ENCODE measurements at places on chromosomes 13 and 19.

DNA sequence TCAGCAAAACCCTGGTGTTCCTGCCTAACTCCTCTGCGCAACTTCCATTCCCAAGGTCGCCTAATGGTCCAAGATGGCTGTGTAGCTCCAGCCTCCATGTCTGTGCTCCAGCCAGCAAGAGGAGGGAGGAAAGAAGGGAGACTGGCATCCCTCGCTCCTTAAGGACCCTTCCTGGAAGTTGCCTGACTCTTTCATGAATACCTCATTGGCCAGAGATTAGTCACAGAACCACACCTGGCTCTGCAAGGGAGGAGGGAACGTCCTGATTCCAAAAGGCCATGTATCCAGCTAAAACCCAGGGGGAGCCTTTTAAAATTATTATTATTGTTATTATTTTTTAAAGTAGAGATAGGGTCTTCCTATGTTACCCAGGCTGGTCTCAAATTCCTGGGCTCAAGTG is 4.8 kb downstream of the KCNK6 start:
- no peak for DNase-seq

DNA sequence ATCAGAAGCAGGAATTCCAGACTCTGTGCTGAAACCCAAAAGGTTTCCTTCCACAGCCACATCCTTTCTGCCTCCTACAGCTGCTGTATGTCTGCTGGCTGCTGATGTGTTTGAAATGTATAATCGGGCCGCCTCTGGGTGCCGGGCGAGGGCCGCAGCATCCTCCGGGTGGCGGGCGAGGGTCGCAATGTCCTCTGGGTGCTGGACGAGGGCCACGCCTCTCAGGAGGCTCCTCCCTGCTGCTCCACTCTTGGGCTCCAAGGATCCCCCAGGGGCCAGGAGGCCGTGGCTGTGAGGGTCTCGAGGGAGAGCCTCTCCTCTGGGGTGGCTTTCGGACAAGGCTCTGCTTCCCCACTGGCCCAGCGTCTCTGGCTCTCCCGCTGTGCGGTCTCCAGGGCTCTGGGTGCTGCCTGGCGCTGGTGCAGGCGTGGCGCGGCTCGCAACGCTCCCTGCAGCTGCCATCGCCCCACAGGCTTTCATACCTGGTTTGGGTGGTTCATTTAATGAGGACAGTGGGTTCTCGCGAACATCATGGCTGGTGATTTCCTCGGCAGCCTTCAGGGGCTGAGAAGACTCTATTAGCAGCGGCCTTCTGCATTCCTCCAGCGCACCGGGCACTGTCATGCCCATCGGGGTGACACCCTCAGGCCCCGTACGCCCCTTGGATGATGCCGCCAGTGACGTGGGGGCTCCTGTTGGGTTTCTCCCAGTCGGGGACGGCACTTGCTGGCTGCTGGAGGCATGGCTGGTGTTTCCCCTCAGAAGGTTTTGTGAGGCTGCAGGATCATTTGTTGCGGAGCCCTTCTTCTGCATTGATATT is 41.8 kb upstream of the GRTP1 start:
- no peak for DNase-seq

- DNase-seq, result no peak
Measured at GRCh38 chr19:47155148-47155547, 24.5 kb downstream of the SAE1 start.

DNA sequence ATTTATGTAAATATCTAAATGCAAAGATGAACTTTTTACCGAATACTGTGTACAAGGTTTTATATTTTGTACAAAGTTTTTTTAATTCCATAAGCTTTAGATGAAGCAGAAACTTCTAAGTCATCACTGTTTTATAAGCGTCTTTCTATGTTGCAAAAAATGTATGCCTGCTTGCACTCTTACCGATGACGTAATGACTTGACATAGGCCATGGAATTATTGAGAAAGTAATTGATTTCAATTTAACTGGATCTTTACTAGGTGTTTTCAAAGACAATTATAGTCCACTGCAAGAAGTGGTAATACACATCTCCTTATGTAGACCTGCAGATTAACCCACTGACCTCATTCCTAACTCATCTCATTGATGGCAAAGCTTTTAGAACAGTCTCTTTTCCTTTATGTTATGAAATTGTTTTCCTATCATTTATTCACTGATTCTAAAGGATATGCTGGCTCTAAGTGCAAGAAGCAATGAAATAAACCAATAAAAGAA is 10.4 kb downstream of the DACH1 start:
- DNase-seq, result no peak

DNA sequence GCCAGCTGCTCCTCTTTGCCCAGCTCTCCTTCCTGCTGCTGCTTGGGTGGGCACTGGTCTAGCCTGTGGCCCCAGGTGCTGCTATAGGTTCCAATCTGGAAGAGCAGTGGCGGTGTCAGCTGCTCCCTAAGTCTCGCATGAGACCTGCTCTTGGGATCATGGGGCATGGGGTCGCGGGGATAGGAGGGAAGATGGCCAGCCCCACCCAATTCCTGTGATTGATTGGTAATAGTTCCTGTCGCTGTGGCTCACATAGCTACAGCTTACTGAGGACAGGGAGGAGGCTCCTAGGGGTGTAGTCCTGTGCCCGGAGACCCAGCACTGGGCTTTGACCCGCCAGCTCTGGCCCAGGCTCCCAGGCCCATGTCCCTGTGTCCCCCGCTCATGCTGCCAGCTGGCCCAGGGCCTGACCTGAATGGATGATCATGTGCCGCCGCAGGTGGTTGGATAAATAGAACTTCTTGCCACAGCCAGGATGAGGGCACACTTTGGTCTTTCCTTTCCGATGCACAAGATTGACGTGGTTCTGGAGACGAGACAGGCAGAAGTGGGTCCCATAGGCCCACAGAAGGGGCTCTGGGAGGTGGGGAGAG is 4.5 kb upstream of the ELAVL3 start:
- no peak for DNase-seq

GRCh38 chr13:79995334-79995733 is 345.6 kb downstream of the SPRY2 start:
- peak; percentile 7 for DNase-seq

GRCh38 chr19:39428283-39429112 is 7.3 kb downstream of the RPS16 start:
- DNase-seq, result peak; percentile 61

DNA sequence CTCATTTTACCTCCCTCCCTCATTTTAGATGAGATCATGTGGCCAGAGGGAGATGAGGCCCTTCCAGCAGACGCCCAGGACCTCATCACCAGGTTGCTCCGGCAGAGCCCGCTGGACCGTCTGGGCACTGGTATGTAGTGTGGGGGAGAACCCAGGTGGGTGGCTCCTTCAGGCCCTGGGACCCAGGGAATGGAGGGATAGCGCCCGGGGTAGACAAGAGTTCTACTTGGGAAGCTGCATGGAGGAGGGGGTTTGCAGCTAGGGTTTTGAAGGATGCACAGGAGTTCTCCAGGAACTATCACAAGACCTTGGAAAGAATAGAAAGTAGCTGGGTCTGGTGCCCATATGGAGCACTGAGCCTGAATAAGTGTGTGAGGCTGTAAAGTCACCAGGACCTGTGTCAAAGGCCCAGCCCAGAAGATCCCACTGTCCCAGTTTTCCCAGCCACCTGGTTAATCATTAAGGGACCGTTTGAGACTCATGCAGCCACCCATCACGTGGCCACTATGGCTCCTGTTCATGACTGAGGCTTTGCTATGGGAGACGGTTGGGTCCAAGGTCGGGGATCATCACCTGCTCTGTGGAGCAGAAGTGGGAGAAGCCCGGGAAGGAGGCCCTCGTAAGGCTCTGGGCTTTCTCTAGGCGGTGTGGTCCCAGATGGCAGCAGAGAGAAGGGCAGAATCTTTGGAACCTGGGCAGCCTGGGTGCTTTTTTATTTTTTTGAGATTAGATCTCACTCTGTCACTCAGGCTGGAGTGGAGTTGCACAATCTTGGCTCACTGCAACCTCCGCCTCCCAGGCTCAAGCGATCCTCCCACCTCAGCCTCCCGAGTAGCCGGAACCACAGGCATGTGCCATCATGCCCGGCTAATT is 17.0 kb upstream of the PIK3R2 start:
- no peak for DNase-seq

DNA sequence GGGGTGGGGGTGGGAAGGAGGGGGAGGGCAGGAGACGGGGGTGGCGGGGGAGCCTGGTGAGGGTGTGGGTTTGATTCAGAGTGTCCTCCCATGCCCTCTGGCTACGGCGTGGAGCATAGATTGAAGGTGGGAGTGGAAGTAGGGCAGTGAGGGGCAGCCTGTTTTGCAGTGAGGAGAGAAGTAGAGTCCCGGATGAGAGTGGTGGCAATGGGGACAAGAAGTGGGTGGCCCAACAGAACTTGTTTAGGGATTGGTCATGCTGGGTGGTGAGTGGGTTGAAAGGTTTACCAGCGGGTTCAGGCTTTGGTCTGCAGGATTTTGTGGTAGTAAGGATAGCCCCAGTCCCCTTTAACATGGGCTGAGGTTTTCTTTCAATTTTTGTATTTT is 35.5 kb downstream of the SIPA1L3 start:
- DNase-seq, result no peak

GRCh38 chr13:77437267-77437666 is 98.2 kb upstream of the SCEL start:
- DNase-seq, result no peak

GRCh38 chr13:111650626-111651025 is 330.2 kb downstream of the TEX29 start:
- no peak for DNase-seq

- peak; percentile 19 for DNase-seq
Measured at GRCh38 chr19:30686176-30686820, 314.1 kb downstream of the ZNF536 start.

- DNase-seq, result no peak
Measured at GRCh38 chr13:24648983-24649687, 31.1 kb upstream of the ATP12A start.

DNA sequence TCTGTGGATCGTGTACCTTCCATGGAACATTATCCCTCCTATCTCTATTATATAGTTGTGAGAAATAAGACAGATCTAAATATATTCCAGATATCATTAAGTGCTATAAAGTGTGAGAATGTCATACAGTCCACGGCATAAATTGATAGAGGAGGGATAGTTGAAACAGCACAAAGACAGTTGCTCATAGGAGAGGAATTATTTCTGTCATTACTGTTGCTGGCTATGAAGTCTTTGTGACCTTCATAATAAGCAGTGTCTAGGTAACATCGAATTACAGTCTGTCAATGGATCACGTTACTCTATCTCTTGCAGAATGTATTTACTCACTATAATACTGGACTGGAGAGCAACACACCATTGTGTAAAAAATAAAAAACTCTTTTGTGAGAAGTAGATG is 671.5 kb upstream of the PCDH20 start:
- no peak for DNase-seq

Data from urothelium cell line (cell line).